Activated T-helper 1 cell treated with anti-CD3 and anti-CD28 coated beads, Interleukin-12 subunit alpha, Interleukin-12 subunit beta, Interleukin-2, Interleukin-4 antibody, amounts not matched to agents 30 ng/mL and 10 ng/mL and 1 ng/mL, durations not matched to agents 14 hours and 24 hours and 36 hours (primary cell): ENCODE measurements at places on chromosomes 4 and X. TPM values are rescaled to one million over a fixed set of nuclear protein-coding genes. Genes with fewer than 3 reads are reported as not detected.

GRCh38 chr4:174437324-174437723 lies 85.0 kb downstream of the HPGD start:
- no peak for DNase-seq

GRCh38 chrX:7062903-7063302 lies 84.6 kb upstream of the STS start:
- no peak for DNase-seq

DNA sequence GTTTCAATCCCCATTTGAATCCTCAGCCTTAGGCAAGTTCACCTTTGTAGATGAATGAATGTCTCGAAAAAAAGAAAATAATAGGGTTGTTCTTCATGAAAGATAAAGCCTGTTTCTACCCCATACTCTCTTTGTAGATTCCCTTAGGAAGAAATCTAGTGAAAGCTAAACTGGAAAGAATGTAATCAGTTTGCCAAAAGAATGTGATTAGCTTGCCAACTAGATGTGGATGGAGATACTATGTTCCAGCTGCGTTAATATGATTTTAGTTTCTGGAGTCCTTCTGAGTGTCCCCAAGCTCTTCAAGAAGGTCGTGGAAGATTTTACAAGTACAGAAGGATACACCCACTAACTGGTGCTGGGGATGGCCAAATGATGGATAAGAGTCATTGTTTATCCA lies 162.3 kb upstream of the EDNRA start:
- DNase-seq = no peak

DNA sequence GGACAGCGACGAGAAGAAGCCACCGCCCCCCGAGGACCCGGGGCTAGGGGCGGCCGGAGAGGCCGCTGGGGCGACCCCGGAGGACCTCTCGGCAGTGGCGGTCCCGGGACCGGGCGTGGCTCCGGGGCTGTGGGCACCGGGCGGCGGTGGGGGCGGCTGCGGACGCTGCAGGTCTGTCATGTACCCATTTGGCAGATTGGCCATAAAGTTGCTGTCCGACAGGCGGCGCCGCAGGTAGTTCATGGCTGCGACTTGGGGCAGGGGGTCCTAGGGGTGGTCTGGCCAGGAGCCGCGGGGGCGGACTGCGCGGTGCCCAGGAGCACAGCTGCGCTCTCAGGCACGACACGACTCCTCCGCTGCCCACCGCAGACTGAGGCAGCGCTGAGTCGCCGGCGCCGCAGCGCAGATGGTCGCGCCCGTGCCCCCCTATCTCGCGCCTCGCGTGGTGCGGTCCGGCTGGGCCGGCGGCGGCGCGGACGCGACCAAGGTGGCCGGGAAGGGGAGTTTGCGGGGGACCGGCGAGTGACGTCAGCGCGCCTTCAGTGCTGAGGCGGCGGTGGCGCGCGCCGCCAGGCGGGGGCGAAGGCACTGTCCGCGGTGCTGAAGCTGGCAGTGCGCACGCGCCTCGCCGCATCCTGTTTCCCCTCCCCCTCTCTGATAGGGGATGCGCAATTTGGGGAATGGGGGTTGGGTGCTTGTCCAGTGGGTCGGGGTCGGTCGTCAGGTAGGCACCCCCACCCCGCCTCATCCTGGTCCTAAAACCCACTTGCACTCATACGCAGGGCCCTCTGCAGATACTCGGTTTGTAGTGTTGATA lies at the start of gene SYN1:
Gene SYN1, minus strand, starts transcription at position 372 of the 817 bp plus-strand sequence. Its CDS starts 129 bp downstream, at position 243.
- DNase-seq = peak; percentile 75

DNA sequence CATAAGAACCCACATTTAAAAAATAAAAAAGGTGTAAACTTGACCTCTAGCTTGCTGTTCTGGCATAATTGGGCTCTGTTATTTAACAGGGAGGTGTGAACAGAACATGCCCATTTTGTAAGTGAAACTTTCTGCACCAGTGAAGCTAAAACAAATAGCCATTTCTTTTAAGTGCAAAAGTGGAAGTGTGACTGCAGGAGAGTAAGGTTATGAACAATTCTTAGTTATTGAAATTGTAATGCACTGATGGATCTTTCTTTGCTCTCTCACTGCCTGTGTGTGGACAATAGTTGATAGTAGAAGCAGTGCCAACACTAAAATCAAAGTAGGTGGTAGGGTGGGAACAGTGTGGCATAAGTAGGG lies 12.6 kb downstream of the P2RY10 start:
- DNase-seq = no peak

GRCh38 chrX:49292400-49293362 lies 10.8 kb upstream of the GAGE10 start:
- no peak for DNase-seq

GRCh38 chr4:14943749-14944148 lies 58.5 kb upstream of the CPEB2 start:
- no peak for DNase-seq

DNA sequence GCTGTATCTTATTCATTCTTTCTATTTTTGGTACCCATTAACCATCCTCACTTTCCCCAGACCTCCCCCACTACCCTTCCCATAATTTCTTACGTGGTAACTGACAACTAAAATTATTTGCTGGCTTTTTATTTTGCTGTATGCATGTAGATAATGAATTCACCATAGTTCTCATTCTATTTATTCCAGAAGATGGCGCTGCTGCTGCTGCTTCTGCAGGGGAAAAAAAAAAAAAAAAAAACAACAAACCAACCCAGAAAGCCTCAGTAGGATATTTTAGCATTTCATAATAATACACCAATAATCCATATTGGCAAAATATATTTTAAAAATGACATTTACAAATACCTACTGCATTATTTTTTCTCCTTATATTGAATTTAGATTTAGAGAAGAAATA lies 416.6 kb upstream of the MAGEB18 start:
- DNase-seq = no peak

GRCh38 chr4:23134331-23134730 lies 441.6 kb downstream of the GBA3 start:
- DNase-seq = no peak

DNA sequence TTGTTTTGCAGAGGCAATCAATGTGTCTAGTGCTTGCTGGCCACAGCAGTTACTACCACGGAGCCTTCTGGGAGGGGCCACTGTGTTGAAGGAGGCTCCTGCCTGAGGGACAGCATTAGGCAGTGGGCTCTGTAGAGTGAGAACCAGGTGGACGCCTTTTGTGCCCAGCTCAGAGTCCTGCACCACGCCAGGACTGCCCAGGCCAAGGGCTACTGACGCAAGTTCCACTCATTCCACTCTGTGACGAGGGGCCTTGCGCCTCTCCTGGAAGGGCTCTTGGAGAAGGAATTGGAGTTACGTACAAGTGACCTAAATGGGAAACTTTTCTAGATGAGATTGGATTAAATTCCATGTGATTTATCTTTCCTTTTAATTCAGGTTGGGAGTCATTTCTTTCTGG lies 102.8 kb upstream of the MAGEE2 start:
- no peak for DNase-seq

DNA sequence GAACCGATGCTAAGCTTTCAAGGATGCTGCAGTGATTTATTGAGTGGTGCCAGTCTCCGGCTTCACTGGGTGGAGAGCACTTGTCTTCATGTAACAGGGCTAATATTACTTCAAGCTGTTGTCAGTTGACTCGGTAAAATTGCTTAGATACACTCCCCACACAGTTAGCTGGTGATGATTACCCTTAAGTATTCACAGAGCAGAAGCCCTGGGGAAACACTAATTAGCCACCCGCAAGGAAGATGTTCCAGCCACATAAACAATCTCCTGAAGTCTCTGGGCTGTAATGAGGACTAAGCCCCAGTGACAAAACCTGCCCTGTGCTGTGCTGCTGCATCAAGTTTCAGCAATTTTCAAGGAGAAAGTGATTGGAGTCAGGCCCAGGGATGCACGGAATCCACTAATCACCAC lies 37.3 kb upstream of the GK2 start:
- no peak for DNase-seq

GRCh38 chr4:187204389-187204918 lies 480.8 kb upstream of the FAT1 start:
- DNase-seq = no peak

- no peak for DNase-seq
Observed at GRCh38 chr4:106993827-106994226, 42.3 kb downstream of the DKK2 start.

DNA sequence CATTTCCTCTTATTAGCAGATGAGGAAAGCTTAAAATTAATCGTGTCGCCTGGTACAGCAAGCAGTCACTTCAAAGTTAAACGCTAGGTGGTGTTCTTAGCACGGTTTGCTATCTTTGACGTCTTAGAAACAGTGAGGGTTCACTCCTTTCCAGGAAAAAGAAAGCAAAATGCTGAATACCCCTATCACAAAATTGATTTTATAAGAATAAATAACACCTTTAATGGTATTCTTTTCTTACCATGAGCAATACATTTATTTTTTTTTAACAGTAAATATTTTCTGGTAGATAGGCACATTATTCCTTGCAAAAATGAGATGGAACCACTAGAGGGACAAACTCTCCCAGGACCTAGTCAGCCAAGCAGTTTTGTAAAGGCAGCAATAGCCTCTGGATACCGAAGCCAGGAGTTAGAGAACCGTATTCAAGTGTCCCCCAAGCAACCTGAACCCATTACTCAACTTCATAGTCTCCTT lies 153.9 kb downstream of the KDR start:
- no peak for DNase-seq

GRCh38 chr4:68576272-68577125 lies at the start of gene UGT2B17:
TSS of gene UGT2B17 (minus strand) at chr4:68576322. CDS start at chr4:68568484, 7,838 bp downstream.
- DNase-seq = no peak

DNA sequence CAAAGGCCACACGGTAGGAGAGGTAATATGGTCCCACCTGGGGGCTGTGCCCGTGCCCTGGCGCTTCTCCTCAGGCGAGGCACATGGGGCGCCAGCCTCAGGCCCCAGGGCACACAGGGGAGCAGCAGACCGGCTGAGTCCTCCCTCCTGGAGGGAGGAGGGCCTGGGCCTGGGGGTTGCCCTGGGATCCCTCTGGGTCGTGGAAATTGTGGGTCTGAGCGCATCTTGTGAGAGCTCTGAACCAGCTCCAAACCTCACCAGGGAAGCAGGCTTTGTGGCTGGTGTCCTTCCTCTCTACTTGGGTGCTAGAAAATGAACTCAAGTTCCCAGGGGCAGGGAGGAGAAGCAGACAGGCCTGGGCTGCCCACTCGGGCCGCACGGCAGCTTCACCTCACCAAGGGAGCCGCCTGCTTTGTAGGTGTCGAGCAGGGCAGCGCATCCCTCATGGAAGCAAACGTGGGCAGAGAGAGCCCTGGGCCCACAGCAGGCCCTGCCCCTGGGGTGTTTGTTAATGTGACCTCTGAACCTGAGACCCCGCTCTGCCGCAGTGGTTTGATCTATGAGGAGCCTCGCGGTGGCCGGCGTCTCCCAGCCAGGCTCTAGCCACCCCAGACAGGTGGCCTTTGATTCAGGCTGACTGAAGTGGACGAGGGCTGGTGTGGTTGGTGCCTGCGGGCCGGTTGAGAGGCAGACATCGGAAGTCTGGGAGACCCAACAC lies 10.8 kb downstream of the HTRA3 start:
- no peak for DNase-seq

DNA sequence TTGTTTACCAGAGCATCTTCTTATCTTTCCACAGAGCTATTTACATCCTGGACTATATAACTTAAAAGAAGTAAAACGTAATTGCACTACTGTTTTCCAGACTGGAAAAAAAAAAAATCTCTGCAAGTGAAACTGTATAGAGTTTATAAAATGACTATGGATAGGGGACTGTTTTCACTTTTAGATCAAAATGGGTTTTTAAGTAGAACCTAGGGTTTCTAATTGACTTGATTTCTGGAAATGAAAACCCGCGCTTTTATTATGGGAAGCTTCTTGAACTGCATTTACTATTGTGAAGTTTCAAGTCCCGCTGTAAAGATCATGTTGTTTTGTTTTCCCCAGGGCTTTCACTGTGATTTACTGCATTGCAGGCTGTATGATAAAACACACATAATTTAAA lies 162.7 kb downstream of the STIM2 start:
- DNase-seq = no peak

DNA sequence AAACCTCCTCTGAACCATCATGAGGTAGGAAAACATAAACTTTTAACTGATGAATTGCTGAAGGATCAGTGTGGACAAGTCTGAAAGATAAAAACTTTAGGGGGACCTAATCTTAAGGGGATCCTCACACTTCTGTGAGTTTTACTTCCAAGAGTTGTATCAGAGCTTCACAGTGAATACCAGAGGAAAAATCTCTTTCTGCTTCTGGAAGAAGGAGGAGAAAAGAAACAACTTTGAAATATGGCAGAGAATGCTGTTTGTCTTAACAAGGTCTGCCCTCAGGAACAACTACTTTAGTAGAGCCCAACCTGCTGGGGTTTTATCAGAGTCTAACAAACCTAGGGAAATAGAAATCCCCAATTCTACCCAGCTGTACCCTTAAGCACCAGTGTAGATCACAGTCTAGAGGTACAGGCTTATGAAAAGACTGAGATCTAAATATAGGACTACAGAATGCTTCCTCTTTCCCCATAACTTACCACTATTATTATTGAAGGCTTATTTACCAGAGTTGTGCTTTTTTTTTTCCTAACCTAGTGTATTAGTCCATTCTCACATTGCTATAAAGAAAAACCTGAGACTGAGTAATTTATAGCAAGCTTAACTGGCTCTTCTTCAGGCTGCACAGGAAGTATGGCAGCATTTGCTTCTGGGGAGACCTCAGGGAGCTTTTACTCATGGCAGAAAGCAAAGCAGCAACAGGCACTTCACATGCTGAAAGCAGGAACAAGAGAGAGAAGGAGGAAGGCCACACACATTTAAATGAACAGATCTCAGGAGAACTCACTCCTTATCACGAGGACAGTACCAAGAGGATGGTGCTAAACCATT lies 167.9 kb downstream of the CAMK2D start:
- no peak for DNase-seq

GRCh38 chrX:67585401-67585800 lies 41.6 kb downstream of the AR start:
- no peak for DNase-seq

DNA sequence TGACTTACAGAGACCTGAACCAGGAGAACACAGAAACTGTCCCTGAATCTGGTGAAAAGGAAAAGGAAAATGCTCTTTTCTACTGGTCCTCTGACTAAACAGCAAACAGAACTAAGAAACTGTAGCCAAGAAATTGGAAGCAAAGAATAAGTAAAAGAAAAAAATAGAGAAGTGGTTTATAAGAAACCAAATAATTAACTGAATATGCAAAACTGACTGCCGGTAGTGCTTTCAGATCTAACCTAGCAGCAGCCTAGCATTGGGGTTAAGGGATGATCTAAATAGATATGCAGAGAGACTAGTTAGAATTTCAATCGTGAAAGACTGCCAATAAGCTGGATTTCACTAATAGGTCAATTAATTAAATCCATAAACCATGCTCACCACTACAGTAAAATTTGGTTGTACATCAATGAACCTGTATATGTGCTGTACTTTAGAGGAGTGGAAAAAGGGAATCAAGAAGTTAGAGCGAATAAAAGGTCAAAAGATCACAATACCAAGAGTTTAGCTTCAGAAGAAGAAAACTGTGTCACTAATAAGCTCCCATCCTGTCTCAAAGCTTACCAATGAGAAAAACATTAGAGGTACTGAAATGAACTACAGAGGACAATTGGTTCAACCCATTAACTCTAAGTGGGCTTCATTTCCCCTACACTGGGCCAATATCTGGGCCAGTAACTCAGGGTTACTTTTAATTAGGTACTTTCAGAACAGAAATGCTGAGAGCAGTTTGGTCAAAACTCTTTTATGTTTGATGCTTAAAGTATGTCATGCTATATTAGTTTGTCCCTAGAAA lies 53.6 kb downstream of the KLHL13 start:
- DNase-seq = no peak

GRCh38 chrX:9355739-9356138 lies 109.1 kb upstream of the TBL1X start:
- DNase-seq = no peak

Gene EXOSC9
- 71.9 and 74.0 TPM in 2 replicates for total RNA-seq

Gene HSPA4L
- total RNA-seq = 2.5 and 3.8 TPM in 2 replicates

Gene TCP11X2
- not detected in 2 replicates for total RNA-seq

Gene GUCY1B1
- total RNA-seq = 0.26 and 0.29 TPM in 2 replicates

Gene TEC
- total RNA-seq = 1.1 and 1.3 TPM in 2 replicates

Gene APBB2
- total RNA-seq = 11.0 and 11.3 TPM in 2 replicates

Gene RPS6KA6
- not detected in 2 replicates for total RNA-seq

Gene CT45A3
- total RNA-seq = not detected in 2 replicates
